ENCODE measurements at places on chromosomes 7 and 10.

DNA sequence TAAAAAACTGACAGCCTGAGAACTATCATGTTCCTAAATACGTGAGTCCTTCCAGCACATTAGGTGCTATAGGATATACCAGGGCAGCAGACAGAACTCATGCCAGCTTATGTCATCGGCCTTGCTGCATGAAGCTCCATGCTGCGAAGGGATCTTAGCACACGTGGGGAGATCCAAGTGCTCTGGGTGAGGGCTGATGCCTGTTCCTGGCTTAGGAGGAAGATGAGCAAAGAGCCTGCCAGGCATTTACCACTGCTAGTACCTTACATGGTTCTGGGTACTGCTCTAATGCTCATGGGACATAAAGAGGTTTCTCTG, 43.2 kb downstream of the SVIL start:
- no peak for DNase-seq

- no peak for DNase-seq
Measured at GRCh38 chr7:29139796-29140195, 6.5 kb downstream of the CPVL start.

DNA sequence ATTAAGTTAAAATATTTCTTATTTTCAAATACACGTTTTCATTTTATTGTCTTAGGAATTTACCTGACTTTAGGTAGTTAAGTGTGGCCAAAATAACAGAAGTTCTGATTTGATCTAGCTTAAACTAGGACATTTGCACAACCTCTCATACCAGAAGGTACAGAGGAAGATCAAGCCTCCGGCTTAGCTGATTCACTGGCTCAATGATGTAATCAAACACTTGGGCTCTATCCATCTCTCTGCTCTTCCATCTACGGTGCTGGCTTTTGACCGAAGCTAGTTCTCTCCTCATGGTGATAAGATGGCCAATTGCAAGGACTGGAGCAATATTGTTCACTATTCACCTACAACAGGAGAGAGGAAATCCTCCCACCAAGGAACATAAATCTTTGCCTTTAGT, 12.2 kb upstream of the HYCC1 start:
- DNase-seq, result no peak

GRCh38 chr7:130912082-130912861, 178.3 kb upstream of the KLF14 start:
- no peak for DNase-seq

- no peak for DNase-seq
Measured at GRCh38 chr7:42395607-42396006, 158.6 kb upstream of the GLI3 start.

GRCh38 chr7:149827089-149827981, 10.8 kb upstream of the ZNF862 start:
- peak; percentile 9 for DNase-seq

- DNase-seq, result no peak
Measured at GRCh38 chr10:70335246-70335613, 47.2 kb downstream of the LRRC20 start.

GRCh38 chr10:89625041-89625765, 19.8 kb downstream of the PANK1 start:
- DNase-seq, result no peak

- no peak for DNase-seq
Measured at GRCh38 chr7:83649701-83650100, 762 bp upstream of the SEMA3E start.

GRCh38 chr10:73577788-73578187, 13.4 kb downstream of the USP54 start:
- DNase-seq, result no peak

DNA sequence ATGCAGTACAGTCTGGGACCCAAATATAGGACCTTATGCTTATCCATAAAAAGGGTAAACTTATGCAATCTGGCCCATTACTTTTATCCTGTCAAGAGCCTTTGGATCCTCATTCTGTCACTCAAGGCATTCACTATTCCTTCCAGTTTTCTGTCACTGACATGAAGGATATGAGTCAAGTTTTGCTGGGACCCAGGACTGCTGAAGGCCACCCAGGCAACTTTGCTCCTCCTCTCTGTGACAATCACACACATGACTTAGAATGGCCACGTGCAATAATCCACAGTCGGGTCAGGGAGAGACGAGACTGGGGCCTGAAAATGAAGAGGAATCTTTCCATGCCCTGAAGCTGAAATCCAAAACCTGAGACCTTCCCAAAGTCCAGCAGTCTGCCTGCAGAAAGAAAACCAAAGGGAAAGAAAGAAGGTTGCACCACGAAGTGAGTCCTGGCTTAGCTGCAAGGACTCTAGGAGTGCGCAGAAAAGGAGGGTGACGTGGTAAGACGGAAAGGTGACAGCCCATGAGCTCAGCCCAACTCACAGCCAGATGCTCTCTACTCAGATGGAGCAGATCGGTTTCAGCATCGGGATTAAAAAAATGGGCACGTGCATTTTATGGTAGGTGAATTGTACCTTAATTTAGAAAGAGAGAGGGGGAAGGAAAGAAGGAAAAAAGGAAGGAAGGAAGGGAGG, 67.2 kb downstream of the VOPP1 start:
- no peak for DNase-seq

DNA sequence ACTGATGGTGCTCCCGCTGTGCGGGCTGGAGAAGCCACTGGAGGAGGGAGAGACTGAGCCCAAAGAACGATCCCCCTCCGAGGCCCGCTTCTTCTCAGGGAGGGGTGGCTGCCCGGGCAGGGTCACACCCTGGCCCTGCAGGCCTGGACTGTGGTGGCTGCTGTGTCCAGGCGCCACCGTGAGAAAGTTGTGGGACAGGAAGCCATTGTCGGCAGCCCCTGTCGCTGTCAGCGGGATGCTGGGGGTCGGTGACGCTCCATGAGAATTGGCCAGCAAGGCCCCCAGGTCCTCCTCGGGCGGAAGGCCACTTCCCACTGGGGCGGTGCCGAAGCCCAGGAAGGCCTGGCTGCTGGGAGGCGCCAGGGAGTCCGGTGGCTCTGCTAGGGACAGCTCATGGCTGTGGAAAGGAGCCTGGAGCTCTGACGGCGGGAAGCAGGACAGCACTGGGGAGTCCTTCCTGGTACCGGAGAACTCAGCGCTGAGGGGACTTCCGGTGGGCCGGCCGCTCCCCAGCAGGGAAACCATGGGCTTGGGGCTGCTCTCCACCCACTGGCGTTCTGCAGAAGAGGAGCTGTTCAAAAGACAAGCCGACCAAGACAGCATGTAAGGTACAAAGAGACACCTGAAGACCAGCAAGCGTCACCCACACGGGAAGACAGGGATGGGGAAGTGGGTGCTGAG, 278.8 kb downstream of the TNS3 start:
- DNase-seq, result no peak

DNA sequence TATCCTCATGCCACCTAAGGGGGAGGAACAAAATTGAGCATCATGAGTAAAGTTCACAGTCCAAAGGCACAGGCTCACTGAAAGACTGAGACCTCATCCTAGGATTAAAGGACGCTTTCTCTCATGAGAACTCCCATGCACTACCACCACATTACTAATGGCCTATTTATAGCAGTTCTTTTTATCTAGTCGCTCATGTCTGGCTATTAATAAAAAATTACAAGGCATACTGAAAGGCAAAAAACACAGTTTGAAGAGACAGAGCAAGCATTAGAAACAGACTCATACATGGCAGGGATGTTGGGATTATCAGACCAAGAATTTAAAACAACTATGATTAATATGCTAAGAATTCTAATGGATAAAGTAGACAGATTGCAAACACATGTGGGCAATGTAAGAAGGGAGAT, 46.0 kb upstream of the CDK13 start:
- DNase-seq, result no peak

DNA sequence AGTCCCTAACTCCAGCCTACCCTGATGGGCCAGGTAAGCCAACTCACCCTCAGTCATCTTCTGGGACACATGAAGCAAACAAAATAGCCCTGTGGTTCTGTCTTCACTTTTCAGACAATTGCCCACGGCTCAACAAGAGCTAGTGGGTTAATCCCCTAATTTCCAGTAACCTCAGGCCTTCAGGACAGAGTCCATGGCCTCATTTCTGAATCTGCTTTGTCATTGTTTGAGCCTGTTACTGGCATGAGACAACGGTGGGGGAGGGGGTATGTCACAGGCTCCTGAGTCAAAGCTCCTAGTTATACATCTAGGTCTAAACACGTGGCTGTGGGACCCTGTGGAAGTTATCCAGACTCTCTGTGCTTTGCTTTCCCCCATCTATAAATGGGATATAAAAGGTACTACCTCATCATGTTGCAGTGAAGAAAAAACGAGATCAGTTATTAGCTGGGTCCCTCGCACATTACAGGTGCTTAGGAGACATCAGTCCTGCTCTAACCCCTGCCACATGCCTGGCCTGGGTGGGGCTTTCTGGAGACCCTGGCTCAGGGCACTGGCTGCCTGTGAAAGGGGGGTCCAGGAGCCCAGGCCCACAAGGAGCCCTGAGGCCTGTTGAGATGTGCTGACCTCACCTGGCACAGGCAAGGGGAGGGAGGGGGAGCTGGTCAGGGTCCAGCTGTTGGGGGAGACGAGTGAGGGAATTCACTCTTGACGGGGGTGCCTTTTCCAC, 16.5 kb downstream of the MAT1A start:
- DNase-seq, result no peak

DNA sequence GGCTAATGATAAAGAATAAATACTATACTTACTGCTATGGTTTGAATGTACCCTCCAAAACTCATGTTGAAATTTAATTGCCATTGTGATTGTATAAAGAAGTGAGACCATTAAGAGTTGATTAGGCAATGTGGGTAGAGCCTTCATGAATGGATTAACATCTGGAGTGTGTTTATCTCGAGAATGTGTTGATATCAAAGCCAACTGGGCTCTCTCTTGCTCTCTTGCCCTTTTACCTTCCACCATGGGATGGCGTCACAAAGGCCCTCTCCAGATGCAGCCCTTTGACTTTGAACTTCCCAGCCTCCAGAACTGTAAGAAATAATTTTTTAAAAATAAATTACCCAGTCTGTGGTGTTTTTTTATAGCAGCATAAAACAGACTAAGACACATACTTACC, 50.1 kb upstream of the GHITM start:
- DNase-seq, result no peak

GRCh38 chr7:76330261-76330660, 27.8 kb downstream of the HSPB1 start:
- no peak for DNase-seq

DNA sequence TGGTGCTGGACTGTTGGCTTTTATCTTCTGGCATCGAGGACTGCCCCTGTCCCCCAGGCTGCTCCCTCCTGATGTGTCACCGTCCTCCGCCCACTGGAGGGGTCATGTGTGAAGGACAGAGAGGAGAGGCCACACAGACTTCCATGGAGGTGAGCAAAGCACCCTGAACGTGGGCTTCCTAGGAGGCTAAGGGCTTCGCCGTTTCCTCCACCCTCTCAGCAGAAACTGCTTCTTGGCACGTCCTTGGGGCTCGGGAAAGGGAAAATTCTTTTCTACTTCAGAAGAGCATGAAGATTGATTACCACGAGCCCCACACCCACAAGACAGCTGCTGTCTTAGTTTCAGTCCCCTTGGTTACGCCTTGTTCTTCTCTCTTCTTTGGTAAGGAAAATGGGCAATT, 218.2 kb downstream of the CCDC3 start:
- no peak for DNase-seq

DNA sequence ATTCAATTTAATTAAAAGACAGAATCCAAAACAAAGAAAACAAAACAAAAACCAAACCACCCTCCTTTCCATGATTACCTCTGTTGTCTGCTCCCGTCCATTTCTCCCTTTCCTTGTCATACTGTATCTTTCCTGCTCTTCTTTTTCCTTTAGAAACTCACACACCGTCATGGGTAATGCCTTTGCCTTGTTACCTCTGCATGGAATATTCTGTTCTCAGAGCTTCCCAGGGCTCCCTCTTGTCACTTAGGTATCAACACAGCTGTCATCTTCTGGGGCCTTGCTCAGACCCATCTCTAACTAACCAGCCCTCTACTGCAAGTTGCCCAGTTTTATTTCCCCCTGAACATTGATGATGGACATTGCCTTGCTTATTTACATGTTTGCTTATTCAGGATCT, 30.2 kb upstream of the GIMAP8 start:
- no peak for DNase-seq

- DNase-seq, result no peak
Measured at GRCh38 chr10:74900297-74900696, 73.9 kb downstream of the KAT6B start.

- no peak for DNase-seq
Measured at GRCh38 chr10:4526311-4526731, 299.7 kb upstream of the AKR1E2 start.

DNA sequence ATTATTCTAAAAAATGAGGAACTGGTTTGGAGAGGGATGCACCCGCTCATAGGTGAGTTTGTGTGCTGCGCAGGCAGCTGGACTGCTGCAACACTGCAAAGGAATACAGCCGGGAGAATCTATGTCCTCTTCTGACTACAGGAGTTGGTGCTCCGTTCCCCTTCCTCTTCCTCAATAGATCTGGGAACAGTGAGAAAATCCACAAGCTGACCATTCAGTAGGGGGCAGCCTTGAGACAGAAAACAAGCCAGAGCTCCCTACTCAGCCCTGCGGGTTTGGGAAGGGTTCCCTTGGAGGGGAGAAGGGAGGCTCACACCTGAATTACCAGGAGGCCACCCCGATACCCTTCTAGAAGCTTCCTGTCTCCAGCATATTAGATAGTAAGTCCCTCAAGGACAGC, 87.3 kb upstream of the FOXI2 start:
- DNase-seq, result no peak

DNA sequence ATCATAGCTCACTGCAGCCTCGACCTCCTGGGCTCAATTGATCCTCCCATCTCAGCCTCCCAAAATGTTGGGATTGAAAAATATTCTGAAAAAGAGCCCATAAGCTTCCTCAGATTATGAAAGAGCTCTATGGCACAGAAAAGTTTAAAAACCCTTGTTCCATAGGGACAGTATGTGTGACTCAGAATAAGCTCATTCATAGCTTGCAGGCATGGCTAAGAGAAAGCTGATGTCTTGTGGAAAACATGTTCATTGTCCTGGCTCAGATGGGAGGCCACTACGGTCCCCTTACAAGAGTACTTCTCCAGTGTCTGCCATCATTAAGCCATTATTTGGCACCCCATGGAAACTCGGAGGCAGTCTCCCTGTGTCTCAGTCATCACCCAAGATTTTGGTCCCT, 64.0 kb downstream of the CCDC3 start:
- DNase-seq, result no peak

DNA sequence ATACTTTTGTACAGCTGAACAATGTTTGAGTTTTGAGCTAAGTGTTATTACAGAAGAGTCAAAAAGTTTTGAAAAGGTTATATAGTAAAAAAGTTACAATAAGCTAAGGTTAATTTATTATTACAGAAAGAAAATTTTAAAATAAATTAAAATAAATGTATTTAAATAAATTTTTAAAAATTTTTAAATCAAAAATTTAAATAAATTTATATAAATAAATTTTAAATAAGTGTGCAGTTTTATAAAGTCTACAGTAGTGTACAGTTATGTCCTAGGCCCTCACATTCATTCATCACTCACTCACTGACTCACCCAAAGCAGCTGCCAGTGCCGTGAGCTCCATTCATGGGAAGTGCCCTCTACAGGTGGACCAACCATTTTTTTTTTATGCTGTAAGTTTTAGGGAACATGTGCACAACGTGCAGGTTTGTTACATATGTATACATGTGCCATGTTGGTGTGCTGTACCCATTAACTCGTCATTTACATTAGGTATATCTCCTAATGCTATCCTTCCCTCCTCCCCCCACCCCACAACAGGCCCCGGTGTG, 462.9 kb upstream of the ZMIZ1 start:
- DNase-seq, result no peak

Data from NCI-H1092 treated with DMSO at 0.1 percent for 48 hours (cell line).